ENCODE measurements at places on chromosomes 1 and 21. TPM values are rescaled to one million over a fixed set of nuclear protein-coding genes. Genes with fewer than 3 reads are reported as not detected.

SLC25A24 gene
- total RNA-seq = 26.0 TPM

MTMR11 gene
- total RNA-seq = 50.8 TPM

FMO3 gene
- 4.2 TPM for total RNA-seq

GRCh38 chr1:200379432-200379757 lies 30.4 kb downstream of the ZNF281 start:
- DNase-seq = no peak

DNA sequence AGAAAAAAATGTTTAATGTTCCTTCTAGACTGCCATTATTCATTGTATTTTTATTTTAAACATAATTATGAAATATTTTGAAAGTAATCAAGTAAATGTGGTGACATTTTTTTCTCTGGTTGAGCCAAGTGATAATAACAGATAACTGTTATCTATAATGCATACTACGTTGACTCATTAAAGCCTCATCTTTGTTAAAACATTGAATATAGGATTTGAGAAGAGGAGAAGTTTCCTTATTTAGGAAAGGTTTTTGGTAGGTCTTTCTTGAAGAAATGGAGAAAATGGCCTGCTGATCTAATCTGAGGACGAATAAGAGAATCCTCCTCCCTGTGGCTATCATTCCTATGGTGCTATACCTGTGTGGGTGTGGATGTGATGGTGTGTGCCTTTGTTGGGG lies 89.0 kb downstream of the NFIA start:
- no peak for DNase-seq

- no peak for DNase-seq
Observed at GRCh38 chr1:169367096-169367685, 406 bp downstream of the NME7 start.

DNA sequence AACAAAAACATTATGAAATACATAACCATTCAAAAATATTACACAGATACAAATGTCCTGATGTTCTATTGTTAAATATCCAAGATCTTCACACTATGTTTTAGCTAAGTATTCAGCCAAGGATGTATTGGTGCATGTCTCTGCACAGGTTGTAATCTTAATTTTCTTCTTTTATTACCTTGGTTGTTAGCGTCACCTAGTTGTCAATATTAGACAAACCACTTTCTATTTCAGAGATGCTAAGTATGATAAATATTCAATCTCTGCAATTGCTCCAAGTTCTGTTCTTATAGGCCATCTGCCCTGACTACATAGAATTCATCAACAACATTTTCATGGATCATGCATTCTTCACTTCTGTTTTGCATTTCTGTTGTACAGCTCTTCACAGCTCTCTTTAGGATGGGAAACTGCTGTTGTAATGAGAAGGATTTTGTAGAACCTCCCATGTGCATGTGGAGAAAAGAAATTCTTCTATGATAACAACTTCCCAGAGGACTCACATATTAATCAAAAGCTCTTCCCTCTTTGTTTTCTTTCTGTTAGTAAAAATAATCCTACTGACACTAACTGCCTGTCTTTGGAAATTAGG lies 380.1 kb downstream of the NUF2 start:
- DNase-seq = no peak

- DNase-seq = no peak
Observed at GRCh38 chr1:205920861-205921569, 22.2 kb downstream of the SLC26A9 start.

DNA sequence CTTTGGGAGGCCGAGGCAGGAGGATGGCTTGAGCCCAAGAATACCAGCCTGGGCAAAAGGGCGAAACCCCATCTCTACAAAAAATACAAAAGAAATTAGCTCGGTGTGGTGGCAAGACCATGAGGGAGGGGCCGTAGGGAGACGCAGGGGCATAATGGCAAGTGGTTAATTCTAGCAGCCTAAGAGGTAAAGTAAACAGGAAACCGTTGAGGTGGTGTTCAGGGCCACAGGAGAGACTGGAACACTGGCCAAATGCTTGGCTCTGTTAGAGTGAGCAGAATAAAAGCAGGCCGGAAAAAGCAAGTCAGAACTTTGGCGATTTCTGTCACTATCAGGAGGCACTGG lies 89.2 kb downstream of the RIPK4 start:
- no peak for DNase-seq

All from thoracic aorta (tissue), 2 donors.